ENCODE measurements at places on chromosomes 4 and X. TPM values are rescaled to one million over a fixed set of nuclear protein-coding genes. Genes with fewer than 3 reads are reported as not detected.

The MAGEC2 gene
- total RNA-seq = not detected

The OTUD6A gene
- total RNA-seq = not detected

The PRRG3 gene
- not detected for total RNA-seq

The ASB5 gene
- total RNA-seq = 2.2 TPM

The MAOA gene
- 1.0 TPM for total RNA-seq

The SSX4B gene
- total RNA-seq = not detected
